CD4-positive, alpha-beta T cell treated with Interleukin-6 at 100 ng/mL for 8 hours (primary cell): ENCODE measurements at places on chromosomes 7 and 10.

GRCh38 chr7:98935811-98936210, 57.5 kb downstream of the TRRAP start:
- no peak for DNase-seq

GRCh38 chr7:17234398-17235031, 63.9 kb upstream of the AHR start:
- DNase-seq: peak; percentile 84

DNA sequence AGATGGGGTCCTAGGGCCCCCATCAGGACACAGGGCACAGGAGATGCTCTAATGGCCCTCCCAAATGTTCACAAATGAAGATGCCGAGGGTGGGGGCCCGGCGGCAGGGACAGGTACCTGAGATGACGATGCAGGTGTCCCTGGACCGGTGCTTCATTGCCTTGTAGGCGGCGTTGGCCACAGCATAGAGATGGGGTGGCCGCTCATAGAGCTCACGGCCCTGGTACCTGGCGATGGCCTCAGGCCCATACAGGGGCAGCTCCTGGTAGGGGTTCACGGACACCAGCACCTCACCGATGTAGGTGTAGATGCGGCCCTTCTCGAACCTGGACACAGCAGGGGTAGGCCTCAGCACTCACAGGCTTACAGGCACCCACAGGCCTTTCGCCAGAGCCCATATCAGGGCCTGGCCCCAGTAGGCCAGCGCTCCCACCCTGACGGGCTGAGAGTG, 2.0 kb downstream of the MYO1G start:
- DNase-seq: no peak

GRCh38 chr10:131166486-131166885, 145.0 kb downstream of the TCERG1L start:
- no peak for DNase-seq

- peak; percentile 71 for DNase-seq
These were observed 20.3 kb upstream of the HECTD2 start for GRCh38 chr10:91389636-91390512.

- no peak for DNase-seq
These were observed 79.7 kb downstream of the GLRX3 start for GRCh38 chr10:130215931-130216231.

- DNase-seq: no peak
These were observed 20.5 kb downstream of the GPER1 start for GRCh38 chr7:1108264-1108920.

GRCh38 chr7:4613846-4614548, 68.1 kb upstream of the FOXK1 start:
- DNase-seq: no peak

- no peak for DNase-seq
These were observed 14.3 kb downstream of the TES start for GRCh38 chr7:116224492-116225098.

GRCh38 chr7:134831862-134832261, 52.4 kb downstream of the CALD1 start:
- DNase-seq: no peak

- DNase-seq: no peak
These were observed 226.2 kb upstream of the TCF7L2 start for GRCh38 chr10:112723876-112724275.

GRCh38 chr7:74379938-74380337, 73.8 kb upstream of the GTF2IRD1 start:
- no peak for DNase-seq

GRCh38 chr7:138690495-138690894, 10.7 kb downstream of the SVOPL start:
- DNase-seq: no peak

DNA sequence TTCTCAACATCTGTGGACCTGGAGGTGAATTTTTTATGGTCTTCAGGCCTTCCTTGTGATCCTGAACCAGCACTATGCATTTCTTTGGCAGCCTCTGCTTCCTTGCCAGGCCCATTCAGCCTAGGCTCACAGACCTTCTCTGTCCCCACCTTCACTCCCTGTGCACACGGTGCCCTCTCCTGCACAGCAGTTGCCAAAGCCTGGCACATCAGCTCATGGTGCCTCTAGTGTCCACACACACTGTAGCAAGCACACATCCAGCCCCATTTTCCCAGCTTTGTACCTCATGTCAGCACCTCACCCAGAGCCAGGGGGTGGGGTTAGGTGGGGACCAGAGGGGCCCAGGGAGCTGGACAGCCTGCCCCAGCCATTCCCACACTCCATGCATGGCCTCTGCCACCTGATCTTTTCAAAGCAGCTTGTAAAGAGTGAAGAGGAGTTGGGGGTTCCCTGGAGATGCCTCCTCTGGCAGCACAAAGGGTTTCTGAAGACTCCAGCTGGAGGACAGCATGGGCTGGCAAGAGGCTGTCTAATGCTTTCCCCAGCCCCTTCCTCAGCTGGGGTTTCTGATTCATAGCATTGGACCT, 57.9 kb upstream of the TMEM72 start:
- no peak for DNase-seq

DNA sequence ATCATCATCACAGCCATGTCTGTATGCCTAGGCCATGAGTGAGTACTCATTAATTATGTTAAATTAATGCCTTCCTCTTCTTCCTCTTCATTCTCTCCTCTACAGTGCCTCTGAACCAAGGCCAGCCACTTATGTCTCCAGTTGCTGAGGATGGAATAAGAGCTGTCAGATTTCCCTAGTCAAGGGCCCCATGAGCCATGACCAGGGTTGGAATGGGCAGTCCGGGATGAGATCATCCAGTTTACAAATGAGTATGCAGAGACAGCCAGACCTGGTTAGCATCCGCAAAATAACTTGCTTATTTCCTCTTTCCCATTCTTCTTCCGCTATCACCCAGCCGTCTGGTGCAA, 342.7 kb downstream of the GRID1 start:
- DNase-seq: no peak

DNA sequence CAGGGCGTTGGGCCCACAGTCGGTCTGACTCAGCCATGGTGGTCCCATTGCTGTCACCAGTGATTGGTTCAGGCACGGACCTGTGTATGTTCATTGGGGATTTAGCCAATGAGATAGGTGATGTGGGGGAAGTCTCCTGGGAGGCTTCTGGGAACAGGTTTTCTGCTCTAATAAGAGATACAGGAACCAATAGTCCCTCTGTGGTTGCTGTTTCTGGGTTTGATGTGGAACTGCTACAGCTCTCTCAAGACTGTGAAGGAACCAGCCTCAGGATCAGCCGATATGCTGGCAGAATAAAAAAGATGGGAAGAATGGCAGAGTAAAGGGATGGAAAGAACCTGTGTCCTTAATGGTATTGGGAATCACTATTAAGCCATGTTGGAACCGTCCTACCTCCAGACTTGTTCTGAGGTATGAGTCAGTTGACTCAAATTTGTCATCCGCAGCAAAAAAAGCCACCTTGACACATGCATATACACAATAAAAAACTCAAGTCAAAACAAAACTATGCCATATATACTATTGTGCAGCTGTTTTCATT, 70.6 kb downstream of the MCMBP start:
- DNase-seq: no peak

DNA sequence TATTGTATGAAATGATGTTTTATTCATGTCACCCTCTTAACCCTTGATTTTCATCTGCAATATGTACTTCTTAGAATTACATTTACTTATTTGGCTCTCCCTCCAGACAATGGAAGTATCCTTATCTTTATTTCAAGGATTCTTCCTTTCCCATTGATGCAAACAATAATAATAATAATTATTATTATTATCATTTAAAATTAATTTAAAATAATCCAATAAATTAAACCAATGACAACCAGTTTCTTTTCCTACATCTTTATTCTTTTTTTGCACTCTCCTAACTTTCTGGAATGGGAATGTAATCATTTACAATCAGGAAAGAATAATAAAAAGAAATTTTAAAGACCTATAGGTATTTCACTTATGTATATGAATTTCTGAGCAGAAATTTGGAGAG, 504.4 kb downstream of the INHBA start:
- DNase-seq: no peak

GRCh38 chr10:19654576-19654975, 161.7 kb upstream of the PLXDC2 start:
- no peak for DNase-seq

- no peak for DNase-seq
These were observed 68.3 kb downstream of the PRKAG2 start for GRCh38 chr7:151808400-151809145.

GRCh38 chr7:127782654-127783559, 130.9 kb downstream of the SND1 start:
- no peak for DNase-seq

- no peak for DNase-seq
These were observed 274.7 kb downstream of the GFRA1 start for GRCh38 chr10:115998301-115998700.

GRCh38 chr7:17844514-17845196, 95.6 kb downstream of the SNX13 start:
- DNase-seq: no peak

GRCh38 chr10:65754112-65754511, 1171.7 kb upstream of the LRRTM3 start:
- DNase-seq: no peak

DNA sequence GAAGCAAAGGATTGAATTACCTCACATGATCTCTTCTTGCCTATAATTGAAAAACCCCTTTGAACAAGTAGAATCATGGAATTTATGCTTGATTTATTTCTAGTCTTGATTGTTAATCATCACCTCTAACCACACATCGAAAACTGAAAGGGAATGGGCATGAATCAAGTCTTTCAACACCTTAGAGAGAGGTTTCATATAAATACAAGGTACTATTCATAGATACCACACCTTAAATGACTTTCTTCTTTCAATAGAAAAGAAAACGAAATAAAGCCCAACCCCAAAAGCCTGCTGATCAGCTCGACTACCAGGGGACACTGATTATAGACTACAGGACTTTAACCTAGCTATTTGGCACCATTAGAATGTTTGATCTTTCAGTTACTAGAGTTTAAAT, 128.6 kb upstream of the PTPRZ1 start:
- no peak for DNase-seq

DNA sequence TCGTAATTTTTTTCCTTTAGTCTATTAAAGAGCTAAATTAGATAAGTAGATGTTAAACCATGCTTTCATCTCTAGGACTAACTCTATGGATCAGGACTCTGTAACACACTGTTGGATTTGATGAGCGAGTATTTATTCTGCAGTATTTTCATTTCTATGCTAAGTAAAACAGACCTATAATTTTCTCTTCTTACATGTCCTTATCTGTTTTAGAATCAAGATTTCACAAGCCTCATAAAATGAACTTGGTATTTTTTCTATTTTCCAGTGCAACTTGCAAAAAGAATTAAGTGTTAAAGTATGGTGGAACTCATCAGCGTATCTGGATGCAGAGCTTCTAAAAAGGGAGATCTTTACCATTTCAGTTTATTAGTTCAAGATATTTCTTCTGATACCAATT, 2.4 kb downstream of the CACUL1 start:
- no peak for DNase-seq

GRCh38 chr7:34844936-34845665, 187.1 kb downstream of the NPSR1 start:
- no peak for DNase-seq

DNA sequence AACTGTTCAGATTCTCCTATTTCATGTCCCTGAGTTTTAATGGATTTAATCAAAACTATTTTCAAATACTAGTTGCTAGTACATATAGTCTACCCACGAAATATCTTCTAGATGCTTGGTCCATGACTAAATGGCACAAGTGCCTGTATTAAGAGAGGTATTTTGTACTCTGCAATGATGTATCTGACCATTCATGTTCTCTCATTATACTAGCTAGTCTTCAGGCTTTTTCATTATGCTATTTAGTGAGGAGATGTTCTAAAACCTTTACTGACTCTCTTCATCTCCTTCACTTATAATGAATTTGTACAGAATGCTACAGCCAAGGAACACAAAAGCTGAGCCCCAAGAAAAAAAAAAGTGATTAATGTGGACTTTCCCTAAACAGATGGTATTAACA, 222.5 kb downstream of the AHR start:
- no peak for DNase-seq

DNA sequence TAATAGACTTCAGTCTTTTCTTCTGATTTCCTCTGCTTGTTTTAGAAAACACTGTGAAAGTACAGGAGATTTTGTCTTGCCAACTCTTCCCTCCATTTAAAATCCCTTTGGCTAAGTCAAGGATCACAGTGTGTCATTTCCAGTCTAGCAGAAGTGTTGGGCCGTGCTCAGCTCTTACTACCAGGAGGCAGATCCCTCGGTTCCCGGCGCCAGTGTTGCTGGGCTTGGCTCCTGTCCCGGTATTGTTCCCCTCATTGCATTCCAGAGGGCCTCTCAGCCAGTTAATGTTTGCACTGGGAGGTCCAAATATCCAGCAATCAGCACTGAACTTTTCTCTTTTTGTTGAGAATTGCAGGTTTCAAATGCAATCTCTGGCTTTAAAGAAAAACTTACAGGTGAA, 612.1 kb upstream of the MGMT start:
- DNase-seq: no peak

DNA sequence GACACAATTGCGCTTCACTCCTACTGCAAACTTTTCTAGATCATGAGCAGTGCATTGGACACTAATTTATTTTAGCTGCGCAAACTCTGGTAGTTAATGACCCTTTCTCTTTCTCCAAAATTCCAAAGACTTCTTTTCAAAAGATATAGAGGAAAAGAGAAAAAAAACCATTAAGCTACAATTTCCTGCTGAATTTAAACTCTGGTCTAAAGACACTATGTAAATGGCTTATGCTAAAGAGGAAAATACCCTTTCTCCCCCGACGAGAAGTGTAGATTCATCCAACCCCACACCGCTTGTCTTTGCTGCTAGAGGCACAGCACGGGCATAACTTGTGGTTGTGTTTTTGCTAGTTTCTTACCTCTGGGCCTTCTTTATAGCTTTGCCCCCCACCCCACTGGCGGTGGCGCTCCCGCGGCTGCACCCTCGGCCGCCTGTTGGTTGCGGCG, 84.1 kb downstream of the SNX10 start:
- DNase-seq: no peak

- no peak for DNase-seq
These were observed 97.4 kb downstream of the CTTNBP2 start for GRCh38 chr7:117775801-117776200.

DNA sequence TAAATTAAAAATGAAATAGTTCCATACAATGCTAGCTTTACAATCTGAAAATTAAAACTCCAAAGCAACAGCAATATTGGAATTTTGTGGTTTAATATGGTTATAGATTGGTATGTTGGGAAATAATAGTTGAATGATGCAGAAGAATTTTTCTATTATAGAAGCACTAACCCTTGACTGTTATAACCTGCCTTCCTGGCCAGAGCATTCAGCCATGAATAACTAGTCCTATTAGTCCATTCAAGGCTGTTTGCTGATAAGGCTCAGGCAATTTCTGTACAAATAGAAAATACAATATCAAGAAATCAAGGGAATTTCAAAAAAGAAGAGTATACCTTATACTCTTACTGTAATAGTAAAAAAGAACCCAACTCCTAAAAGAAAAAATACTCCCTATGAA, 101.6 kb upstream of the SP4 start:
- DNase-seq: no peak

DNA sequence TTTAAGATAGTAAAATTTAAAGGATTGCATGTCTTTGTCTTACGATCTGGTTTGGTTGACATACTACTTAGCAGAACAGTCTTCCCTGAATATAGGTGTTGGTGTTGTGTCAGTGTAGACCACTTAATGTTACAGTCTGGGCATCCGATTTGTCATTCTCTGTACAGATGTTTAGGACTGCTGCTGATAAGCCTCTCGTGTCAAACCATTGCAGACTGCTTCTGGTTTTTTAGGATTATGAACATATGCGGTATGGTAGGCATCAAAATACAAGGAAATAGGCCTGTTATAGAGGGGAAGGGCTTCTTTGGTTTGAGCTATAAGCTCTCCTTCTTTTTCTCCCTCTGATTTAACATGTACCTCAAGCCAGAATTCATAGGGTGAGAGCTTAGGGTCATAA, 7.4 kb downstream of the CYP3A43 start:
- DNase-seq: no peak

- no peak for DNase-seq
These were observed 101.7 kb downstream of the MGMT start for GRCh38 chr10:129568583-129569344.
